Renal pelvis (tissue), 12 donors: ENCODE measurements at places on chromosomes 6 and 20.
A peak's percentile ranks its signal among the peaks of the same experiment; 100 is the strongest.

GRCh38 chr20:39309458-39309857, 347.3 kb downstream of the DHX35 start:
- no peak for DNase-seq

DNA sequence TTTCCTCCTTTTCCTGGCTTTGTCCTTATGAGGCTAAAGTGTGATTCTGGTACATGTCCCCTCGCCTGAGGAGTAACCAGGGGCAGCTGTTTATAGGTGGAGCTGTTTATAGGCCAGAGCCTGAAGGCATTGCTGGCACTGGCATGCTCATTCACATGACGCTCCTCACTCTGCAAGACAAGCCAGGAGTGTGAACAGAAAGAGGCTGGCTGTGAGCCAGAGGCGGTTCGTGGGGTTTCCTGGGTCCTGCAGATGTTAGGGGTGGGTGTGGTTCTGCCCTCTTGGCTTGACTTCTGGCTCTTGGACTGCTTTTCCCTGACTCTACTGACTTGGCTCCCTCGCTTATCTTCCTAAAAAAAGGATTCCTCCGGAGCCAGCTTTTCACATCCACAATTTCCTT, 12.8 kb upstream of the MDFI start:
- no peak for DNase-seq

DNA sequence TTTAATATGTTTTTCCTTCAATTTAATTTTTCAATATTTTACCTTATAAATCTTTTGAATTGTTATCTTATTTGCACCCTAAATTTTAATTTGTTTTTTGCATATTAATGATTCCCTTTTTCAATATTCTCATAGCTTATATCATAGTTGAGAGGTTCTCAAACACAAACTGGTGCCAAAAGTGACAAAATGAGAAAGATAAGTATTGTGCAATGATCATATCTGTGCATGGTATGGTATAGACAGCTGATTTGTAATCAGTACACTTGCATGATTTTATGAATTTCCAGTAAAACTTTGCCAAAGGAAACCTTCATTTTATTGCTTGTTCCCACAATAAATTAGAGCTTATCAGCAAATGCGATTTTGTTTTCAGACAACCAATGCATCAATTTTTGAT, 161.0 kb upstream of the HDAC2 start:
- DNase-seq, result no peak

- no peak for DNase-seq
Observed at GRCh38 chr20:18971574-18971973, 158.0 kb downstream of the SCP2D1 start.

DNA sequence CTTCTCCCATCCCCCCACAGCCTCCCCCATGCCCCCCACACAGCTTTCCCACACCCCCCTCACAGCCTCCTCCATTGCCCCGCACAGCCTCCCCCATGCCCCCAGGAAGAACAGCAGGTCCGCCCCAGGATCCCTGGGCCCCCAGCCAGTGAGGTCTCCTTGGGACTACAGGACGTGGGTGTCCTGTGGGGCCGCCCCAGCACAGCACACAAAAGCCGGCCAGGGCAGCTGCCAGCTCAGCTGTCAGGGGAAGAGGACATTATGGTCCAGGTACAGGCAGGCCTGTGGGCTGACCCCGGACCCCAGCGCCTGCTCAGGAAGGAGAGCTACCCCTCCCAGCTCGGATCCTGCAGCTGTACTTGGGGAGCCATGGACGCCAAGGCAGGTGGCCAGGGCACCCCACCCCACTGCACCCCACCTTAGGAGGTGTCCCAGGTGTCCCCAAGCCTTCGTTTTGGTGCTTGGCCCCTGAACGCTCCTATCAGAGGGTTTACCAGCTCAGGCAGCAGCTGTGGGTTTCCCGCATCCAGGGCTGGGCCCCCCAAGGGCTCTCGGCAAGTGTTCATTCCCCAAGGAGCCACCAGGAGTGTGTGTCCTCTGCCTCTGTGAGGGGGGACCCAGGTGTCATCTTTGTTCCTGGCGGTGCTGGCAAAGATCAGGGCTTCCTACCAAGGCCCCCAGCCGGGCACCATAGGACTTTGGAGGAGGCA, 42.3 kb upstream of the GATA5 start:
- no peak for DNase-seq

GRCh38 chr6:53998303-53998702, 112.9 kb upstream of the MLIP start:
- no peak for DNase-seq

GRCh38 chr6:157607317-157608109, 215.5 kb upstream of the SNX9 start:
- no peak for DNase-seq

GRCh38 chr20:57999465-58000111, 228.9 kb downstream of the ANKRD60 start:
- DNase-seq, result no peak

- peak; percentile 42 for DNase-seq
Observed at GRCh38 chr20:61161726-61162390, 90.2 kb upstream of the CDH4 start.

- DNase-seq, result no peak
Observed at GRCh38 chr6:1911474-1911873, 301.8 kb downstream of the FOXC1 start.

DNA sequence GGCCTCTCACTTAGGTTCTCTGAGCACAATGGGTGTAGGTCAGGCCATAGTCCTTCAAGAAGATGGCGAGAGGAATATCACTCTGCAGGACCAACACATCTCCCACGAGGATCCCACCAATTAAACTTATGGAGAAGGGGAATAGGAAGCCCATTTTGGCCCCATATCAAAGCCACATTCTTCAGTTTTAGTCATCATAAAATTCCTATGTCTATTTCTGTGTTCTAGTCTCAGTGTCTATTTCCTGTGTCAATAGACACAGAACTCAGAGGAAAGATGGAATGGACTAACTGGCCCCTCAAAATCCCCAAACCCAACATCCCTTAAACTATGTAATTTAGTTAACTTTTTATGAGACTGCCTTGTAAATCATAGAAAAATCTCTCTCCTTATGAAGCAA, 216.8 kb downstream of the HACE1 start:
- DNase-seq, result no peak

- DNase-seq, result no peak
Observed at GRCh38 chr20:58544286-58544685, 29.1 kb upstream of the APCDD1L start.

- DNase-seq, result no peak
Observed at GRCh38 chr20:49349694-49350252, 71.9 kb upstream of the ZNFX1 start.

- DNase-seq, result no peak
Observed at GRCh38 chr6:137687818-137688217, 179.2 kb upstream of the TNFAIP3 start.

DNA sequence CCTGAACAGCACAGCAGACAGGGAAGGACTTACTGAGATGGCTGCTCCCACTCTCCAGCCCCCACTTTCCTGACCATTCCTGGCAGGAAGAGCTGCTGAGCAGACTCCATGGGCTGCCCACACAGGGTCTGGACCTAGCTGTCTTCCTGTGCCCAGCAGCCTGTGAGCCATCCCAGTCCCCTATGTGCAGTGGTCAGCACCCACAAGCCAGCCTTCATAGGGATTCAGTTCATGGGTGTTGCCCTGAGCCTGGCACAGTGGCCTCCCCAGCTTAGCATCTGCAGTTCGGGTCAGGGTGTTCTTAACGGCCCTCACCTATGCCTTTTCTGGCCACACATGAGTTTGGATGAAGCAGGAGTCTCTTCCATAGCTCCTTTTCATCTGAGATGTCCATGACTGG, 32.0 kb downstream of the UBD start:
- DNase-seq, result no peak

DNA sequence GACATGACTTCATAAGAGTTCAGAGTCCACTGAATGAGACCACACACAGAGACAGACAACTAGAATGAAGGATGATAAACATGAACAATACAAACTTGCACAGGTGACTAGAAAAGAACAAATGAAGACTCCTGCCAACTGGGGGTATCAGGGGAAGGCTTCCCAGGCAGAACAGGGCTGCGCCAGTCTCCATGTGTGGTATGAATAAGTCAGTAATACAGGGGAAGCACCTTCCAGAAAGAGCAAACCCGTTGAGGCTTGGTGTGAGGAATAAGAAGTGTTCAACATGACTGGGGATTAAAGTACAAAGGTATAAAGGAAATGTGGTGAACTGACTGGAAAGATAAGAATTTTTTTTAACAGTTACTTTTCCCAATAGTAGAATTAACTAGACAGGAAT, 3.7 kb upstream of the SLC17A2 start:
- DNase-seq, result no peak

DNA sequence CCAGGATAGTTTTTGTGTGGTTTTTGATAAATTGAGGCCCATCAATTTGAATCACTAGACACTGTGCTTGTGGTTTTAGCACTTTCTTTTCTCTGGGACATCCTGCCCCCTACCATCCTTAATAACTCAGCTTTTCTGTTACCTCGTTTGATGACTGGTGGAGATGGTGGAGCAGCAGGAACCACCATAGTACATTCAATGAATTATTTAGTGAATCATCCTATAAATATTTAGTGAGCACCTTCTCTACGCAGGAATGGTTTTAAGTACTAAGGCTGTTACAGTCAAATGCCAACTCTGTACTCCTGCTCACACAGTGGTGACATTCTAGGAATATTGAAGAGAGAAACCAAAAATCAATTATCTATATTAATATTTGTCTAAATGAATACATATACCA, 585.2 kb downstream of the HAO1 start:
- DNase-seq, result no peak

DNA sequence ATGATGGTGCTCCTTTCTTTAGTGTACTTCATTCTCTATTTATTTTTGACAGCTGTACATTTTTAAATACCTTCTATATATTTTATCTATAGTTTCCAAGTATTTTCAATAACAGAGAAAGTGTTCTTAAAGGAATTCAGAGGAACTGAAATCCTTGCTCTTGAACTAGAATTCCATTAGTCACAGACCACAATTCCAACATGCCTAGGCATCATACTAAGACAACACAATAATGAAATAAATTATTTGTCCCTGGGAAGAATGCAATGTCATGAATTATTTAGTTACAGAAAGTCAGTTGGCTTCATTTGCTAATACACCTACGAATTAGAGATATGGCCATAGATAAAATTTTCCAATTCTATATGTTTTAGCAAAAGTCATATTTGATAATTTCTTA, 671.2 kb downstream of the EPHA7 start:
- DNase-seq, result no peak

- DNase-seq, result no peak
Observed at GRCh38 chr6:139642346-139642745, 267.9 kb upstream of the CITED2 start.
